ENCODE measurements at places on chromosomes 7 and 10.

GRCh38 chr7:127379642-127380041 lies 12.9 kb downstream of the ZNF800 start:
- DNase-seq = no peak

- DNase-seq = no peak
Observed at GRCh38 chr10:131812736-131813604, 87.8 kb upstream of the PPP2R2D start.

DNA sequence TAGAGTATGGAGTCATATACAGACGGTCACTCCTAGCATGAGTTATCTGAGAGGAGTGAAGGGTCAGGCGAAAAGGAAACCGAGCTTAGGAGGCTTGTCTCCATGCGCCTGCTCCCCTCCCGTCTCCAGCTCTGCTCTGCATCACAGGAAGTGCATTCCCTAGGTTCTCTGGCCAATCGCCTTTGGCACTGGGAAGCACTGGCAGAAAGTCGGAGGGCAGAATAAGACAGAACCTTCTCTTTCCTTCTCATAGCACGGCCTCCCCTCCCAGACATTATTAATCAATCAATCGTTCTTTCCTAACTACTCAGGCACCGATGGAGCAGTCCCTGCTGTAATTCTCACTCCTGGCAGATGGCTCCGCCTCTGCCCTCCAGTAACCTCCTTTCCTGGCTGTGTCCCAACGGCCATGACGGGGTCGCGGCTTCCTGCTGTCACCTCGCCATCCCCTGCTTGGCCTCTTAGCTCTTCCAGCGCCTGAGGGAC lies 177.1 kb downstream of the FRMD4A start:
- no peak for DNase-seq

DNA sequence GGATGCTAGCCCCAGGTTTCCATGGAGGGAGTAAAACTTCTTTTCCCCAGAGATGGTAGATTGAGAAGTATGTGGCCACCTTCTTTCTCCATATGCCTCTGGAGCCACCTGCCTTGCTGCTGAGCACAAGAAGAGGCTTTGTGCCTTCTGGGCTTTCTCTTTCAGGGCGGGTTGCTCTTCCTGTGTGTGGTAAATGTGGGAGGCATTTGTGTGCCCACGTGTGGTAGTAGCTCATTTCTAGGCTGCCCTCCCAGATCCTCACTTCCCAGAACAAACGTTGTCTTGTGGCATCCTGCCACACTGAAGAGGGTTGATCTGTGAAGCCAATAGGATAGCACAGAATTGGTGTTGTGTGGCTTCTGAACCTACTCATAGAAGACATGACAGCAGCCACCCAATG lies 342.0 kb upstream of the PODXL start:
- DNase-seq = no peak

DNA sequence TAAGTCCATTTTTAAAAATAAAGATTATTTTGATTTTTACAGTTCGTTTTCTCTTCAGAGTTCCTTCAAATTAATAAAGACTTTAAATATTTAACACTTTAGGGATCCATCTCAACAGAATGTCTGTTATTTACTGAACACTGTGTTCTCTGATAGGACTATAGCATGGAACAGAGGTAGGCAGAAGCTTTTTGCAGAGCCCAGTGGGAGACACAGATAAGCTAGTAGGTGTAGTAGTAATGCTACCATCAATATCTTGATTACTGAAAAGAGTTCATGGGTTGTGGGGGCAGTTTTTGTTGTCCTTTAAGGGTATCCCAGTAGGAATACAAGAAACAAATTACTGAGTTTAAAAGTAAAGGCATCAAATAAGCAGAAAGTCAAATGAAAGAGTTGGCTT lies 140.5 kb downstream of the HBP1 start:
- DNase-seq = no peak
